ENCODE measurements at places on chromosomes 6 and 20.
A peak's percentile ranks its signal among the peaks of the same experiment; 100 is the strongest.

GRCh38 chr6:42556462-42556861 is 7.4 kb upstream of the UBR2 start:
- H3K4me3 ChIP-seq: no peak overlapping the region
- DNase-seq: no peak
- H3K27me3 ChIP-seq: no peaks in the 10 kb centered on the region

GRCh38 chr6:135458051-135458450 is 39.5 kb downstream of the AHI1 start:
- H3K4me1 ChIP-seq: peaks cover 12% of the 10 kb centered on the region
- H3K36me3 ChIP-seq: peaks cover 3% of the 10 kb centered on the region
- H3K27ac ChIP-seq: 0 out of 2 replicates have a peak overlapping the region, but pooled peaks have one; percentile 8
- peak; percentile 37 for DNase-seq
- no peaks in the 10 kb centered on the region for H3K27me3 ChIP-seq

GRCh38 chr6:37848371-37848770 is 28.8 kb downstream of the ZFAND3 start:
- H3K36me3 ChIP-seq: no peaks in the 10 kb centered on the region
- no peak overlapping the region for H3K27ac ChIP-seq
- H3K4me1 ChIP-seq: peaks cover 7% of the 10 kb centered on the region
- no peak overlapping the region for H3K4me3 ChIP-seq

DNA sequence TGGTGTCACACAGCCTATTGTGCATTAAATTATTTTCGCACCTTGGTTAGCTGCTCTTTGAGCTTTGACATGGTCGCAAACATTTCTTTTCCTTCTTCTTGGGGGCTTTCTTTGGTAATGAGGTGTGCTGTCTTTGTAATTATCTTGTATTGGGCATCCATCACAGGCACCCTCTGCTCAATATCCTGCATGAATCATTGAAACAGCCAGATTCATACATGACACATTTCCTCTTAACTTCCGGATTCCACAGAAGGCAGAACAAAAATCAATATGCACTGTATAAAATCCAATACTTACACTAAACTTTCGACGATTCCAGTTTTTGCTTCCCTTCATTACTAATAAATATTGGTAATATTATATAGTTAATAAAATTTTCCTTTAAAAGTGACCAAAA is 175.6 kb downstream of the SYNE1 start:
- DNase-seq: no peak
- peaks cover 15% of the 10 kb centered on the region for H3K4me1 ChIP-seq
- H3K27ac ChIP-seq: no peak overlapping the region
- H3K4me3 ChIP-seq: no peak overlapping the region

DNA sequence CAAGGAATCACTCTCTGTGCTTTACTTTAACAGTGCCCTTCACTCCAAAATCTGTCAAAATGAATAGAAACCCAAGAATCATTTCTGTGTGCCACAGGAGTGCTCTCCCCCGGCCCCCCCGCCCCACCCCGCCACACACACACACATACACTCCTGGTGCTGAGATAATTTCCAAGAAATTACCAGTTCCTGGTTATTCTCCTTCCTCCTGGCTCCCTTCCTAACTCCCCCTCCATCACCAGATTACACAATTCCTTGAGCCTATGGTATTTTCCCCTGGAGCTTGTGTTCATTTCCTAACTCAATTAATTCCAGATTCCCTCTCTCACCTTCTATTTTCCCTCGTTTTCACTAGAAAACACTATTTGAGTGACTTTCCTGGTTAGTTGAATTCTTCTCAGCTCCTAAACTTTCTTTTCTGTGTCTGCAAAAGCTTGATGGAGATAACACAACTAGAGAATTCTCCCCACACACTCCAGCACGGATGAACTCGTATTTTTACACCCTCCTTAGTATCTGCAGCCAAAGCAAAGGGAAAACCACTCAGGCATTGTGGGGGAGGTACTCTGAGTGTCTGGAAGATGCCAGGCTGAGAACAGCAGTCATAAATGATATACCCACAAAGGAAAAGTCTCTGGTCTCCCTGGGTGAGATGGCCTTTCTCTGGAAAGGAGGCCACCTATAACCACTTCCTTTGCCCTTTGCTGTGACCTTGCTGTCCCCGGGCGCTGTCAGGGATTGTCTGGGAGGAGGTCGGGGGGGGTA is 1.9 kb upstream of the SLC24A3 start:
- peaks cover 25% of the 10 kb centered on the region for H3K27me3 ChIP-seq
- H3K4me1 ChIP-seq: no peaks in the 10 kb centered on the region
- H3K36me3 ChIP-seq: no peaks in the 10 kb centered on the region
- H3K27ac ChIP-seq: no peak overlapping the region
- no peak for DNase-seq
- no peak overlapping the region for H3K4me3 ChIP-seq

- no peak for DNase-seq
- H3K27ac ChIP-seq: no peak overlapping the region
- H3K36me3 ChIP-seq: no peaks in the 10 kb centered on the region
- H3K4me1 ChIP-seq: no peaks in the 10 kb centered on the region
- no peak overlapping the region for H3K4me3 ChIP-seq
- H3K27me3 ChIP-seq: no peaks in the 10 kb centered on the region
These were observed 237.0 kb upstream of the TAB2 start for GRCh38 chr6:149080511-149080910.

DNA sequence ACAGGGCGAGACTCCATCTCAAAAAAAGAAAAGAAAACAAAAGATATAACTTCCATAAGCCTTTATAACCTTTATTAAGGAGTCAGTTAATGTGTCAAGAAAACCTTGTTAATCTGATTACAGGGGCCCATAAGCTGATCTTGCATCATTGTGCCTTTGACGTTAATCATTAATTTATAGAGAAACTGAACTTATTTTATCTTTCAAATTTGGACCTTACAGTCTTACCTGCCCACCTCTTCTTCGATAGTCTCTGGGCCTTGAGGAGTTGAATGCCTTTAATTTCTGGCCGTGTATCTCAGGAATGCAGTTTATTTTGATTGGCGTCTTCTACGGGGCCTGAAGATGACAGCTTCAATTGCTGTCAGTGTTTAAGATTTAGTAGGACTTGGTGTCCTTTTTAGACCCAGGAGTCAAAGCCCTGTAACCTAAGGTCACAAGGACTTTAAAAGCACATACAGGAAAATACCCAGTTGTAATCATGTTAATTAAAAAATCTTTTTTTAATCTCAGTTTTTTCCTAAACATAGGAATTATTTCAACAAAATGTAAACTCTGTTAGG is 5.8 kb downstream of the ACOT13 start:
- DNase-seq: no peak
- no peak overlapping the region for H3K4me3 ChIP-seq
- no peaks in the 10 kb centered on the region for H3K4me1 ChIP-seq
- no peak overlapping the region for H3K27ac ChIP-seq
- H3K27me3 ChIP-seq: no peaks in the 10 kb centered on the region

- H3K4me1 ChIP-seq: no peaks in the 10 kb centered on the region
- no peaks in the 10 kb centered on the region for H3K27me3 ChIP-seq
- no peak overlapping the region for H3K27ac ChIP-seq
- H3K36me3 ChIP-seq: no peaks in the 10 kb centered on the region
These were observed 24.7 kb upstream of the HIVEP1 start for GRCh38 chr6:11987386-11987785.

DNA sequence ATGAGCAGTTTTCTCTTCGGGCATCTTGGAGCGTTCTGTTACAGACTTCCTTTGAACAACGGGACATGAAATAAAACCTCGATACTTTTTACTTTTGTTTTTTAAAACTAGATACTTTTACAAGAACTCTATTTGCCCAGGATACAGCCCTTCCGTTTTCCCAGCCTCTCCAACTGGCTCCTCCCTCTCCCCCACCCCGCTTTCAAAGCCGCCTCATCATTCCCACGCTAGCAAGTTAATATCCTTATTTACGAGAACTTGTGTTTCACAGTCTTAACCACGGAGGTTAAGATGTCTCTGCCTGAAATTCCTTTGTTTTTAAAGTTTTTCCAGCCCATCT is 241 bp upstream of the CFAP206 start:
- H3K27me3 ChIP-seq: no peaks in the 10 kb centered on the region
- H3K4me3 ChIP-seq: peak overlapping the region; percentile 92
- no peak overlapping the region for H3K27ac ChIP-seq
- no peak for DNase-seq
- H3K36me3 ChIP-seq: no peaks in the 10 kb centered on the region

DNA sequence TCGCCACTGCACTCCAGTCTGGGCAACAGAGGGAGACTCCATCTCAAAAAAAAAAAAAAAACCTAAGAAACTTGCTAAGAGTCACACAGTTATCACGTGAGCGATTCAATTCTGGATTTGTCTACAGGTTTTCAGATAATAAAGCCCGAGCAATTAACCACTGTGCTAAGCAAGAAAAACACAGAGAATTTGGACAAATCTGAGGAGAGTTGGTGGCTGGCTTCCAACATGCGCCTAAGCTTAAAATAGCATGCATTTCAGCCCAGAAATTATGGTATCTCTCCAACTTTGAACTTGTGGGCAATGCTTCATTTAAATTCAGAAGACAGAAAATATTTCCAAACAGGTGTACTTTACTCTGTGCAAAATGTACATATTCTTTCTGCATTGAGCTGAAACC is 232.9 kb downstream of the TSHZ2 start:
- no peaks in the 10 kb centered on the region for H3K4me1 ChIP-seq
- no peak overlapping the region for H3K4me3 ChIP-seq
- no peak for DNase-seq

DNA sequence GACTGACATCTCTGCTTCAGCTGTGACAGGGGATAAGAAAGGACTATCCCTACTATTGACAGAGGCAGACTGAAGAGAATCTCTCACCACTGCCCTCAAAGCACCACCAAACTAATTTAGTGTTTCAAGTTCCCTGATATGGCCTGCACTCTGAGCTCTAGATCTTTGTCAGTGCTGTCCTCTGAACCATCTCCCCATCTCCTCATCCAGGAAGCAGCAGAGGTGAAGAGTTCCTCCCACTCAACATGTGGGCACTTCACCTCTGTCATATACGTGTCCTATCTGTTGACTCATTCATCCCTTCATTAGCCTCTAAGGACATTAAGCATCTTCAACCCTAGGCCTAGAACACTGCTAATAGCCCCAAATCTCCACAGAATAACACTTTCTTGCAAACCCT is 14.1 kb downstream of the FAM210B start:
- H3K27ac ChIP-seq: no peak overlapping the region
- H3K27me3 ChIP-seq: no peaks in the 10 kb centered on the region
- H3K36me3 ChIP-seq: peaks cover 97% of the 10 kb centered on the region
- H3K4me1 ChIP-seq: peaks cover 8% of the 10 kb centered on the region
- no peak for DNase-seq
- no peak overlapping the region for H3K4me3 ChIP-seq

GRCh38 chr20:43749734-43750294 is 23.0 kb upstream of the GTSF1L start:
- H3K4me1 ChIP-seq: peaks cover 27% of the 10 kb centered on the region
- no peak overlapping the region for H3K4me3 ChIP-seq
- no peaks in the 10 kb centered on the region for H3K27me3 ChIP-seq
- no peak overlapping the region for H3K27ac ChIP-seq

- peak; percentile 50 for DNase-seq
- H3K27me3 ChIP-seq: no peaks in the 10 kb centered on the region
- no peaks in the 10 kb centered on the region for H3K36me3 ChIP-seq
These were observed 730 bp downstream of the INSM1 start for GRCh38 chr20:20368418-20369249.

- H3K36me3 ChIP-seq: no peaks in the 10 kb centered on the region
- no peak overlapping the region for H3K4me3 ChIP-seq
- H3K27ac ChIP-seq: no peak overlapping the region
- H3K27me3 ChIP-seq: no peaks in the 10 kb centered on the region
These were observed 14.9 kb downstream of the TMEM170B start for GRCh38 chr6:11552442-11552841.

GRCh38 chr6:130895516-130895915 is 68.3 kb downstream of the SMLR1 start:
- H3K27me3 ChIP-seq: no peaks in the 10 kb centered on the region
- H3K36me3 ChIP-seq: peaks cover 36% of the 10 kb centered on the region
- peaks cover 5% of the 10 kb centered on the region for H3K4me1 ChIP-seq
- H3K27ac ChIP-seq: no peak overlapping the region
- H3K4me3 ChIP-seq: no peak overlapping the region

GRCh38 chr20:62942456-62942855 is 4.5 kb downstream of the GID8 start:
- H3K4me1 ChIP-seq: peaks cover 6% of the 10 kb centered on the region
- H3K27ac ChIP-seq: no peak overlapping the region
- no peak overlapping the region for H3K4me3 ChIP-seq
- no peaks in the 10 kb centered on the region for H3K27me3 ChIP-seq
- DNase-seq: no peak

- H3K4me3 ChIP-seq: no peak overlapping the region
- no peaks in the 10 kb centered on the region for H3K27me3 ChIP-seq
- no peak for DNase-seq
- H3K4me1 ChIP-seq: no peaks in the 10 kb centered on the region
- no peaks in the 10 kb centered on the region for H3K36me3 ChIP-seq
These were observed 67.2 kb downstream of the SLC22A1 start for GRCh38 chr6:160188773-160189172.

DNA sequence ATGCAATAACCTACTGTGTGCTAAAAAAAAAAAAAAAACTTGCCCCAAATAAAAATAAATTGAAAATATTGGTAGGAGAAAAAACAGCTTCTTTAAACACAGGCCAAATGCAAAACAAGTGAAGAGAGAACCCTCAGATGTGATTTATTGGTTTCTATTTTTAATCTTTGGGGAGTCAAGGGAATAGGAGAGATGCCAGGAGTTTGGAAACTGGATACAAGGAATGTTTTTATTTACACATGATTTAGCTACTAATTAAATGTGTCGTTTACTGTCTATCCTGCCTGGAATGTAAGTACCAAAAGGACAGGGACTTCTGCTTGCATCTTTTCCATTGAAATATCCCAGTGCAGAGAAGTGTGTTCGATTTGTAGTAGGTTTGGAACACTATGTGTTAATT is 810.7 kb downstream of the MAFB start:
- no peaks in the 10 kb centered on the region for H3K27me3 ChIP-seq
- no peaks in the 10 kb centered on the region for H3K36me3 ChIP-seq
- H3K4me1 ChIP-seq: peaks cover 6% of the 10 kb centered on the region
- H3K27ac ChIP-seq: no peak overlapping the region

DNA sequence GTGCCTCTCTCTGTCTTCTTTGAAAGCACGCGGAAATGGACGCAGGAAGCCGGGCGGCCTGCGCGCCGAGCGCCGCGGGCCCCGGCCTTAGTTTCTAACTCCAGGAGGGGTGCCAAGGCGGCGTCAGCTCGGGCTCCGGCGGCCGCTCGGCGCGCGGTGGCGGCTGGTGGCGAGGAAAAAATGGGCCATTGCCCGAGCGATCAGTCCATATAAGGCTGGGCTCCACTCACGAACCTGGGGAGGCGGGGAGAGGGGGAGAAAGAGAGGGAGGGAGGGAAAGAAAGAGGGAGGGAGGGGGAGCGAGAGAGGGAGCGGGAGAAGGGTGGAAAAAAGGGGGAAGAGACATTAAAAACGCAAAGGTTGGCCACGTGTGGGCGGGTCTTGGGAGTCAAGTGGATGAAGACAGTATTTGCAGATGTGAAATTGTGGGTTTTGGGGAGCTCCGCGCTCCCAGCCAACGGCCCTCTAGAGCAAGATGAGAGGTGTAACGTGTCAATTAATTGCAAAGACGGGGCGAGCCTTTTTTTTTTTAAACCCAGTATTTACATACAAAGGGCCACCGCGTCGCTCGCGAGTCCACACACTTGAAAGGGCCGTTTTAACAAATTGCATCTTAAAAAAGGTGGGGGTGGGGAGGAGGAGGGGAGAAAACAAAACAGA is at the start of gene NKX2-2:
Gene NKX2-2, minus strand, starts transcription at position 184 of the 660 bp plus-strand sequence. CDS start 395 bp downstream, outside the sequence.
- H3K27me3 ChIP-seq: no peaks in the 10 kb centered on the region
- H3K27ac ChIP-seq: no peak within 1 kb of the TSS
- H3K36me3 ChIP-seq: no peaks in the 10 kb centered on the region
- no peaks in the 10 kb centered on the region for H3K4me1 ChIP-seq
- no peak for DNase-seq
- H3K4me3 ChIP-seq: peak within 1 kb of the TSS; percentile 32

GRCh38 chr20:52104546-52105441 is 86.8 kb downstream of the ZFP64 start:
- no peaks in the 10 kb centered on the region for H3K36me3 ChIP-seq
- no peaks in the 10 kb centered on the region for H3K4me1 ChIP-seq
- H3K4me3 ChIP-seq: no peak overlapping the region
- no peaks in the 10 kb centered on the region for H3K27me3 ChIP-seq
- no peak for DNase-seq
- H3K27ac ChIP-seq: no peak overlapping the region
